ENCODE measurements at places on chromosomes 1 and 21.

DNA sequence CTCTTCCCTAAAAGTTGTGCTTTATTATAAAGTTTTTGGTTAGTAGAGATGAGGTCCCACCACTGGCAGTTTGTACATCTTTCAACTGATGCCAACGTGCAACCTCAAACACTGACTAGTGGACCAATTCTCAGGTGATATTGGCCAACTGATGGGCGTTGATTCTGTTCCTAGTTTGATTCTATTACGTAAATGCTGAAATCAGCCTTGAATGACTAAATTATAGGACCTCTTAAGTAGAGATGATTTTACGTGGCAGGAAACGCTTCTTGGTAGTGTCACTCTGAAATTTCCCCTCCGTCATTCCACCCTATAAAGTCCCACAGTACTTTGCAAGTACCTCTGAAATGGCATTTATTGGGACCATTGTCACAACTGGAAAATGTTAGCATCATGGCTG, 8.8 kb upstream of the FNDC7 start:
- DNase-seq: no peak

- no peak for DNase-seq
Observed at GRCh38 chr1:162605225-162605927, 26.9 kb upstream of the DDR2 start.

DNA sequence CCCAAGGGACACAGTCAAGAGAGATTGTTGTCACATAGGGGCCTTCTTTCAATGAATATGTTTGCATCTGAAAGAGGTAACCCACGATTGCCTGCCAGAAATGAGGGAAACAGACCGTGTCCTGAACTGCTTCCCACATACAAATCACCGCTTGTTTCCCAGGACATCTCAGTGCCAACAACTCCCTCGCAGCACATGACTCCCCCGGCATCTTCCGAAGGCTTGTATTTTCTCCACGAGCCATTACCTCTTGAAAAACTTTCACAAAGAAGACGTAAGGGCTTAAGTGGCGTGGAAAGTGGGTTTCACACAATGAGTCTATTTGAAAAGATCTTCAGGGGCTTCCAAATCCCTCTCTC, 31.6 kb upstream of the PDE9A start:
- no peak for DNase-seq

- no peak for DNase-seq
Observed at GRCh38 chr1:100921110-100921706, 25.3 kb downstream of the SLC30A7 start.

DNA sequence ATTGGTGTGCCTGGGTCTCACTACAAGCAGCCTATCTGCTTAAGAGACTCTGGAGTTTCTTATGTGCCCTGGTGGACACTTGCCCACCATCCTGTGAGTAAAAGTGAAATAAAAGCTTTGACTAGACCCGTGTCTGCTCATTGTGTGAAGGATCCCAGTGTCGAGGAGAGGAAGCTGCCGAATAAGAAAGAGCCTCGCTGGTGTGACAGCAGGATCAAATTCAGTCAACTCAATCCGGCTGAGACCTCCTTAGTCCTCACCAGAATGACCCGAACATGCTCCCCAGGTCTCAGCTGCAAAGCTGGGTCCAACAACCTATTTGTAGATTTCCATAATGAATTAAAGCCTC, 14.8 kb downstream of the CD2 start:
- DNase-seq: no peak

- no peak for DNase-seq
Observed at GRCh38 chr1:953524-954320, 5.3 kb downstream of the NOC2L start.

DNA sequence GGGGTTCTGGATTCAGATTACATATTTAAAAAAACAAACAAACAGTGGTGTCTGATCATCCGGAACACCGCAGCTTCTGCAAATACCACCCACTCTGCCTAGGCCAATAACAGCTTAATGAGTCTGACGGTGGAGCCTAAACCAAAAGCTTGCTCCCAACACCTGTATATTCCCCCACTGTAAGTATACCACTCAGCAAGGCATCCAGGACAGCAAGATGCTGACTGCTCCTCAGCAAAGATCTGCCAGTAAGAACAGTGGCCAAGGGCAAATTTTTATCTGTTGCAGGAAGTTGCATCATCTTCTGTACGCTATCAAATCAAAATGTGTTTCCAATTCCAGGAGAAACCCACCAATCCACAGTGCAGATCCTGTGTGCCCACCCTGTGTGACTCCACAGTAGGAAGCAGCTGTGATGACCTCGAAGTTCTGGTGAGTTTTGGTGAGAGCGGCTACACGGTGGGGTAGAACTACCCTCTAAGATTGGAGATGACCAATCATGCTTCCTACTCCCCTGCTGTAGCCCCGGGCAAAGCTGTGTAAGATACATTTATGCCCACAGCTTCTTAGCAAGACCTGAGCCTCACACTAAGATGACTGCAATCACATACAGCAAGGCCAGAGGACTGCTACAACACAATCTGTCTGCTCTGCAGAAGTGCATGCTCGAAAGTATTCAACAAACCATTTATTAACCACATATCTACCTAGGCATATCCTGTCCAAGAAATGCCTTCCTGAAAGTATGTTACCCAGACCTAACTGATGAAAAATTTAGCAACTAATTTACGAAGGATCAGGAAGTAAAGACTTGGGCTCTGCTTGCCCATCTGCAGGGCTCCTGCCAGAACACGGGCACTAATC, 30.5 kb downstream of the SIPA1L2 start:
- DNase-seq: no peak

Measured in stimulated activated CD8-positive, alpha-beta memory T cell treated with anti-CD3 and anti-CD28 coated beads, Interleukin-4, amount 100 ng/mL, for 1 hour (primary cell).